ENCODE measurements at places on chromosomes 4 and X.

DNA sequence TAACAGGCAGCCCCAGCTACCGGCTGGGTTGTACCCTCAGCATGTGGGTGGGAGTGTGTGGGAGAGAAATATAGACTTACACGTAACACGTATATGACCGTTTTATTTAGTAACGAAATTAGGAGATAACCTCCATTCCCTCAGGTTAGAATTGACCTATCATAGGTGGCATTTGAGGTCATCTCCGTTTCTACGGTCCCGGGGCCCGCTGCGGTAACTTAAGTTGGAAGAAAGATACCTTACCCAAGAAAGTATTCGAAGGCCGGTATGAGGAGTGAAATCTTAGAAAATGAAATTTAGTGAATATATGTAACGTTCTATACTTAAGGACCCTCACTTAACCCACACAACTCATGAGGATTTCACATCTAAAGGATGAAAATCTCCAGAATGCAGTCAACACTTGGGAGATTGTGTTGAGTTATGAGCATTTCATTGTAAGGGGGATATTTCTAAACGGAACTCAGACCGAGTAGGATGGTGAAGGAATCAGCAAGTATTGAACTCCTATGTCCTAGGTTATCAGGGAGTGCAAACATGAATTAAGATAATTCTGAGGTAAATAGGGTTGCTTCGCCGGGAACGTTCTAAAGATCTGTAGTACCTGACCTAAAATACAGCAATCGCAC lies 891 bp downstream of the CISD2 start:
- peak; percentile 2 for DNase-seq

DNA sequence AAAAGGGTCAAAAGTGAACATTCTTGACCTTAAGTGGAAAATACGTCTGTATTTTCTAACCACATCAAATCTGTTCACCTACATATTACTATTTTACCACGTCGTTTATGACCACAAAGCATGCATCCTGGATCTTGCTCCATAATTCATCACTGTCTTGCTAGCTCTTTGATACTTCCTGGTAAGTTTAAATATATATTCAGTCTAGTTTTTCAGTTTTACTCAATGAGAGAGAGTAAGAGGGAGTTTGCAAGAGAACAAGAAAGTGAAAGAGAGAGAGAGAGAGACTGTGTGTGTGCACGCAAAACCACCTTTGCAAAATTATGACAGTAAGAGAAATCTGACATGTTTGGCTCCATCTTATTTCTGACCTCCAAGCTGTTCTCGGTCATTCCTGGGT lies 173.7 kb upstream of the GALNTL6 start:
- DNase-seq, result no peak

DNA sequence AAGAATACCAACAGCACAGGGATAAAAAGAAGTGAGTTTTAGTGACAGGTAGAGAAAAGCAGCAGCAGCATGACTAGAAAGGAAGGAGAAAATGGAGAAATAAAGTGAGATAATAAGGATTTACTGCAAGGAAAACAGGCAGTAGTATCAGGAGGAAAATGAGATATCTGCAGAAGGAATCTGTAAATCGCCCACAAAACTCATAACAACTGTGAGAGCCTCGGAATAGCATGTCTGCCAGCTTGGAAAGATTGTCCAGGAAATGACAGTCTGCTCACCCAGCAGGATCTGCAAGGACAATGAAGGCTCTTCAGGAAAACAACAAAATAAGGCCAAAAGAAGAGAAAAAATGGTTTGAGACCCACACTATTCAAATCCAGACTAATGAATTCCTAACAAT lies 47.4 kb downstream of the CXXC4 start:
- no peak for DNase-seq

- no peak for DNase-seq
Measured at GRCh38 chr4:22514481-22514880, 1.4 kb downstream of the ADGRA3 start.

DNA sequence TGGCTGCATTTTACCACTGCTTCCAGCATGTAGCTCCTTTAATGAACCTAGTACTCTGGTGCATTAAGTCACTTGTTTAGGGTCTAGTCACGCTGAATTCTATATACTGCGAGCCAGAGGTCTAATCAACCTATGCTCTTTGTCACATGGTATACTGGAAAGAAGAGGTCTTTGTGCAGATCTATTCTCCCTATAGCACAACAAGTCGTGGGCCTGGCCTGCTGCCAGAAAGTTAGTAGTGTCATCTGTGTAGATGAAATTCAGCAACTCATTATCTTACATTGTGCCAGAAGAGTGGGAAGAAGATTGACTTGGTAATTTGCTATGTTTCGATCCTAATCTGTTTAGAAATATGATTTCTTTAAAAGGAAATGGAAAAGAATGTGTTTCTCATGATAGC lies 80.8 kb downstream of the AWAT2 start:
- DNase-seq, result peak; percentile 38

- no peak for DNase-seq
Measured at GRCh38 chr4:67051000-67051789, 494.1 kb downstream of the CENPC start.

GRCh38 chrX:150159537-150159936 lies 203.6 kb upstream of the MAMLD1 start:
- no peak for DNase-seq

GRCh38 chr4:105248613-105249012 lies 101.9 kb downstream of the TET2 start:
- DNase-seq, result no peak

DNA sequence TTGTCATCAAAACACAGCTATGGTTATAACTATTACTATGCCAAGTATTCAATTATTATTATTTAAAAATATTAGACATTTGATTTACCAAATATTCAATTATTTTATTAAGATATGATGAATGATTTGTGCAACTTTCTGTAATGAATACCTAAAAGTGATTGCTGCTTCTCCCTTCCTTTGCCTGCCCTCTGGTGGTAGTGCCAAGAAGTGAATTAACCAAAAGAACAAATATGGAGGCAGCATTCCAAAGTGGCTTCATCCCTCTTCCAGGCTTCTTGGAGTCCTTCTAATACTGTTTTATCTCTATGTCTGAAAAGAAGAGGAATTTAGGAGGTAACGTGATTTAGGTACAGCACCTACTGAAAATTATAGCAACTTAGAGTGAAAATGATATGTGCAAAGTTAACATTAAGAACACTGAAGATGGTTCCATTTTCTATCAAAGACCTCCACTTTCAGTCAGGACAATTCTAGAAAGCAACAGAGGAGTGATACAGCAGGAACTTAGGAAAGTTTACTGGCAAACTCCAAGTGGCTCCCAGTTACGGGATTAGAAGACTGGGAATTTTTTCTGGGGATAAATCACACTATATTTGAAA lies 43.0 kb downstream of the ENPEP start:
- peak; percentile 24 for DNase-seq

GRCh38 chr4:24121395-24122175 lies 231.7 kb upstream of the PPARGC1A start:
- DNase-seq, result no peak

DNA sequence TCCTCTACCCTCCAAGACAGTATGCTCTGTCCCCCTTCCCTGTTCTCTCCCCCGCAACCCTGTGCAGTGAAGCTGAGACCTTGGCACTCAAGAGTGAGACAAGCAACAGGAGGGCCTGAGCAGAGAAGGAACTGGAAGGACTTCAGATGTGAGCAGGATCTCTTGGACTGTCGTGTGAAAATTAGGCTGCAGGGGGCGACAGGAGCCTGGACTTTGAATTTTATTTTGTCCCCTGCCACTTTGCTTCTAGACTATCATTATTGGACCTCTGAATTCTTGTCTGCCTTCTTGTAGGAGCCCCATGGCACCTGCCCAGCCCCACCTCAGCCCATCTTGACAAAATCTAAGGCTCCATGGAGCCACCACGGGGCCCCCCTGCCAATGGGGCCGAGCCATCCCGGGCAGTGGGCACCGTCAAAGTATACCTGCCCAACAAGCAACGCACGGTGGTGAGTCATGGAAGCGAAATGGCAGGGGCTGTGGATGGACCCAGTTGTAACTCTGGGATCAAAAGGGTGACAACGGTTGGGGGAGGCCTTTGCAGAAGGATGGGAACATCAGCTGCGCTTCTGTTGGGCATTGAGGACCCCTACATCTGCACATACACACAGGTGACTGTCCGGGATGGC lies 1.7 kb downstream of the ARAF start:
- DNase-seq, result peak; percentile 31

GRCh38 chr4:52987392-52988056 lies 125.4 kb downstream of the RASL11B start:
- no peak for DNase-seq

GRCh38 chr4:3434881-3435685 lies 6.7 kb upstream of the HGFAC start:
- DNase-seq, result no peak

GRCh38 chr4:185426960-185427688 lies 1.4 kb upstream of the UFSP2 start:
- DNase-seq, result no peak

- DNase-seq, result no peak
Measured at GRCh38 chr4:38359113-38359512, 304.9 kb upstream of the KLF3 start.

DNA sequence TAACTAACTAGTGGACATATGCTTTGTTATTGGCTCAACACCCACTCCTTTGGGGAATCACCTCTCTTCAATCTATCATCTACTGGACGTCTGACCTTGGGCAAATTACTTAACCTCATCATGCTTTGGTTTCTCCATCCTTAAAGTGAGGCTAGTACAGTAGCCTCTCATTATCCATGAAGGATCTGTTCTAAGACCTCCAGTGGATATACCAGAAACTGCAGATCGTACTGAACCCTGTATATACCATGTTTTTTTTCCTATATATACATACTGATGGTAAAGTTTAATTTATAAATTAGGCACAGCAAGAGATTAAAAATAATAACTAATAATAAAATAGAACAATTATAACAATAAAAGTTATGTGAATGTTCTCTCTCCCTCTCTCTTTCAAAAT lies 56.2 kb downstream of the HMGB3 start:
- no peak for DNase-seq

GRCh38 chr4:175504318-175504717 lies 307.7 kb downstream of the GPM6A start:
- DNase-seq, result peak; percentile 20

DNA sequence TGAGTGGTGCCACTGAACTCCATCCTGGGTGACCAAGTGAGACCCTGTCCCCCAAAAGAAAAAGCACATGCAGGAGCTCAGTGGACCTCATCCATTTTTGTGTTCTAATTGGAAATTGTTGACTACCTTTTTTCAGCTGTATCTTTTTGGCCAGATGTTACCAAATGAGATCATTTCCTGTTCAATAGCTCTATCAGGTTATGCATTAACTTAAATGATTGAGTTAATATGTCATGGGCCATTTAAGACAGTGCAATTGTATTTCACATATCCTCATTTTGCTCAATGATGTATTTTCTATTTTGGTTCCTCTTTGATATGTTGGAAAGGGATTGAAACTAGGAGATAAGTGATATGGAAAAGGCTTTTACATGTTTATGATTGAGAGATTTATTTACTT lies 26.2 kb upstream of the RHOH start:
- DNase-seq, result no peak

GRCh38 chrX:56600141-56600540 lies 36.7 kb downstream of the UBQLN2 start:
- DNase-seq, result no peak

- DNase-seq, result no peak
Measured at GRCh38 chrX:118025226-118025625, 91.4 kb downstream of the KLHL13 start.

GRCh38 chrX:105845631-105846030 lies 23.3 kb downstream of the NRK start:
- no peak for DNase-seq

- peak; percentile 21 for DNase-seq
Measured at GRCh38 chrX:1249101-1249887, 19.3 kb upstream of the CSF2RA start.

GRCh38 chr4:85107553-85107952 lies 141.1 kb upstream of the WDFY3 start:
- DNase-seq, result no peak

DNA sequence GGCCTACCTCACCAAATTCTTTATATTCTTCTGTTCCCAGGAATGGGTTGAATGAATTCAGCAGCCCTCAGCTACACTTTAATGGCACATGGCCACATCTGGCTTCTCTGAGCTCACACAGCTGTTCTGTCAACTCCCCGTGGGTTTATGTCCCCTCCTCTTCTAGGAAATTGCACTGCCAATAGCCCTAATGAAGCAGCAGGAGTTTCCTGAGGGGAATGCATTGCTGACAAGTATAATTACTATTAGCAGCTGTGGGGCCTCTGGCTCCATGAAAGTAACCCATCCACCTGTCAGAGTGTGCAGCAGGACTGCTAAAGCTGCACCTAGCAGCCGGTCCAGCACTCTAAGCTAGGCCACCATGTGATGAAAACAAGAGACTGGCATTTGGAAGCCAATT lies 50.3 kb downstream of the FTHL17 start:
- DNase-seq, result peak; percentile 0

GRCh38 chr4:23235628-23236390 lies 543.1 kb downstream of the GBA3 start:
- DNase-seq, result peak; percentile 6

DNA sequence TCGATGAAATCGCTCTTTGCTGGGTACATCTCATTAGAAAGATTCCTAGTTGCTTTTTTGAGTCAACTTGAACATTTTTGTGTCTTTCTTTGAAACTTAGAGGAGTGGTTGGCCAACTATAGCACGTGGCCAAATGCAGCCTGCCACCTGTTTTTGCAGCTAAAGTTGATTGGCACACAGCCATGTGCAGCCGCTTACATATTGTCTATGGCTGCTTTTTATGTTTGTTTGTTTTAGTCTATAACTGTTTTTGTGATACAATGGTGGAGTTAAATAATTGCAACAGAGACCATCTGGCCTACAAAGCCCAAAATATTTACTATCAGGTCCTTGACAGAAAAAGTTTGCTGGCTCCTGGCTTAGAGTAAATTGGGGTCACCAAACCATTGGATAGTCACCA lies 86.3 kb downstream of the CLCN4 start:
- DNase-seq, result no peak

Data from fibroblast of skin of scalp (primary cell).